ENCODE measurements at places on chromosomes 11 and 22. TPM values are rescaled to one million over a fixed set of nuclear protein-coding genes. Genes with fewer than 3 reads are reported as not detected.

ANGPTL5 gene
- 0.45 TPM for total RNA-seq

DNA sequence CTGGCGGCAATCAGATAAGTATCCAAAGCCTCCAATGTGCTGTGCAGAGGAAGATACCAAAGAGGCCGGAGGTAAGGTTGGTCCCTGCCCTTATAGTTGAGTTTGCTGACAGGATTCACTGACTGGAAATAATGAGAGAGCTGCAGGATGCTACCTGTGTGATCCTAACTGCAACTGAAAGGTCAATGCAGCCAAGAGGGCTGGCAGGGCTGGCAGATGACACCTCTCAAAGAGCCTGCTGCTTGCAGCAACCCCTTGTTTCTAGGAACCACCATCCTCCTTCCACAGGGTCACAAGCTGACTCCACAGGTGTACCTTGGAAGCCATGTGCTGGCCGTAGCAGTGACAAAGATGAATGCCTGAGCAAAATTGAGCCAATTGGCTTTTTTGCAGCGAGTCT is 348.1 kb downstream of the DDX10 start:
- DNase-seq: peak; percentile 13

- DNase-seq: no peak
These were observed 83.4 kb downstream of the FBLN1 start for GRCh38 chr22:45585946-45586540.

DNA sequence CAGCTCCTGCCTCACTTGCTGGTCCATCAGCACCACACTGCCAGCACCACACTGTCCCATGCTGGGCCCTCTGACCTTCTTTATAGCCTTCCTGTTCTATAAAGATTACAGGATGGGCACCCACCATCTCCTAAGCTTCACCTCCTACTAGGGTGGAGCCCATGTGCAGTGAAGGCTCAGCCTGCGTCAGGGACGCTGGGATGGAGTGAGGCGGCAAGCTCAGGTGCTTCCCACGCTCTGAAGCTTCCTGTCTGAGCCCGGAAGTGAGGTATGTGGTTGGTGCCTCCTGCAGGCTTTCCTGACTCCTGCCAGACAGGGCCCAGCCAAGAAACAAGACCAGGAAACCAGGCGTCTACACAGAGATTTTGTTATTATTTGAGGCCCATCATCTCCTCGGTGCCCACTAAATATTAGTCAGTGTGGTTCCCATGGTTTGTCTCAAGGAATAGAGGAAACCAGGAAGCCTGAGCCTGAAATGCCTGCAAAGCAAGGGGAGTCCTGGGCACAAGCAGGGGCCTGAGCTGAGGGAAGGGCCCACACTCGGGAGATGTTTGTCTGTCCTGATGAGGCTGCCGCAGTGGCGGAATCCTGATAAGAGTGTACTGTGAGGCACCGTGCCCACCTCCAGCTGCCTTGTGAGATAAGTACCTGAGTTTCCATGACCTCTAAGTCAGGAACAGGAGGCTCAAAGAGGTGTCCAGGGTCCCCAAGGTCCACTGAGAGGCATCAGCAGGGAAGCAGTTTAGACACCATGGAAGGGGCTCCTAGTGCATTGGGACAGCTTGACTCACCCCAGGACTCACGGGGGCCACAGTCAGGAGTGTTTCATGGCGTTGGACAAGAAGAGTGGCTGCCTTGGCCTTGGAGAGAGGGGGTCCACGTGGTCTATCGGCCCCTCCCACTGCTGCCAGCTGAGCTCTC is 22.0 kb downstream of the RSPH14 start:
- no peak for DNase-seq

DNA sequence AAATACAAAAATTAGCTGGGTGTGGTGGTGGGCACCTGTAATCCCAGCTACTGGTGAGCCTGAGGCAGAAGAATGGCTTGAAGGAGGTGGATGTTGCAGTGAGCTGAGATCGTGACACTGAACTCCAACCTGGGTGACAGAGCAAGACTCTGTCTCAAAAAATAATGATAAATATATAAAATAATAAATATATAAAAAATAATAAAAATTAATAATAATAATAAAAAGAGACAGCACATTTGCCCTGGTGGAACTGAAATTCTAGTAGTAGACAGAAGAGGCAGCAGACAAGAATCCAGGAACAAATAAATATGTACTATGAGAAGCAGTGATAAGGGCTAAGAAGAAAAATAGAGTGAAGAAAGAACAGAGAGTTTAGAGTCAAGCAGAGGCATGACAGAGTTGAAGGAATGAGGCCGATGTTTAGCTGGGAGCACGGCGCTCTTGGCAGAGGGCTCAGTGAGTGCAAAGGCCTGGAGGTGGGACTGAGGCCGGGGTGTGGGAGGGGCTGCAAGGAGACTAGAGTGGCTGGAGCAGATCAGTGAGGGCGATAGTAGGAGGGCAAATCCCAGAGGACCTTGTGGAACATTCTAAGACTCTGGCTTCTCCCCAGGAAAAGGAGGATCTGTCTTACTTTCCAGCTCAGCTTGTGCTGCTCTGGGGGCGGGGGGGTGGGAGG is 410.3 kb downstream of the MN1 start:
- DNase-seq: no peak

- DNase-seq: no peak
These were observed 32.2 kb downstream of the C22orf31 start for GRCh38 chr22:29029202-29030000.

DNA sequence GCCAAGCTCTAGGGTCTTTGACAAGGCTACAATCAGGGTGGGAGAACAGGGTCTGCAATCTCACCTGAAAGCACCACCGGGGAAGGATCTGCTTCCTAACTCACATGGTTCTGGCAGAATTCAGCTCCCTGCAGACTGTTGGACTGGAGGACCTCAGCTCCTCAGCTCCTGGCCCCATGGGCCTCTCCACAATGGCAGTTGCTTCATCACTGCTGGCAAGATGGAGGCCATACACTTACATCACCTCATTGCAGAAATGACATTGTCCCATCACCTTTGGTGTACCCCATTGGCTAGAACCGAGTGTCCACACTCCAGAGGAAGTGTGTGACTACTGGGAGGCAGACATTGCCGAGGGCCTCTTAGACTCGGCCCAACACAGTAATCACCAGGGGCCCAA is 20.9 kb upstream of the MPPED1 start:
- DNase-seq: no peak

- DNase-seq: no peak
These were observed 6.7 kb downstream of the OR5AN1 start for GRCh38 chr11:59365232-59366018.

TIGD3 gene
- total RNA-seq: 2.5 TPM

DNA sequence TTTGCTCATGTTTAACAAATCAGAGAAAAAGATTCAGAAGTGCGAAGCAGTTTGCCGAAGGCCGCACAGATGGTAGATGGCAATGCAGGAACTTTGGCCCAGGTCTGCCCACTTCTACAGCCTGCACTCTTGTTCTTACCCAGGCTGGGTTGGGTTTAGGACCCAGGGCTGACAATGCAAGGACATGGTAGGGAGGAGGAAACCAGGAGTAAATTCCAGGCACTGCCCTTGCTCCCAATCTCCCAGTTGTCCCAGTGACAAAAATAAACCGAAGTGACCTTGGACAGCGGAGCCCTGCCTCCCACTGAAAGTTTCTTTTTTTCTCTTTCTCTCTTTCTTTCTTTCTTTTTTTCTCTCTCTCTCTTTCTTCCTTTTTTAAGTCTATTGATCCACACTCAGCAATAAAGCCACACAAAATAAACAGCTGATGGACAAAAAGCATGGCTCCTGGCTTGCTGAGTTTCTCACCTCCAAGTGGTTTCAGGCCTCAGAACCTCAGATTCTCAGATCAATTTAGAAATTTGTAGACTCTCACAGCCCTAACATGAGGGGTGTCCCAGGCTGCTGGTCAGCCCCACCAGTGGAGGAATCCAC is 33.5 kb upstream of the FCHSD2 start:
- no peak for DNase-seq

DNA sequence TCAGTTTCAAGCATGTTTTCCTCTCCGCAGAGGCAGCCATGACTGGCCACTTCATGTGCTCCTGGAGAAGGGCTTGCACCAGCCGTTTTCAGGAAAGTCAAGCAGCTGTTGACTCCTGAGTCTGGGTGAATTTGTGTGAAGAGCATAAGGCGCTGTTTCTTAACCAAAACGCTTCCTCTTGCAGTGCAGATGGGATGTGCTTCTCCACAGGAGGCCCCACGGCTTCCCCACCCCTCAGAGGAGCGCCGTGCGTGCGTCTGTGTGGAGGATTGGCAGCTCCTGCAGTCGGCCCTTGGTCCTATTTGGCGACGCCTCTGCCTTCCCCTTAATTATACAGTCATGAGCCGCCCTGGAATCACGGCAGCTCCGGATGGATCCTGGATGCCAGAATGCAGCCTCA is 54.1 kb upstream of the B3GAT1 start:
- DNase-seq: no peak

DNA sequence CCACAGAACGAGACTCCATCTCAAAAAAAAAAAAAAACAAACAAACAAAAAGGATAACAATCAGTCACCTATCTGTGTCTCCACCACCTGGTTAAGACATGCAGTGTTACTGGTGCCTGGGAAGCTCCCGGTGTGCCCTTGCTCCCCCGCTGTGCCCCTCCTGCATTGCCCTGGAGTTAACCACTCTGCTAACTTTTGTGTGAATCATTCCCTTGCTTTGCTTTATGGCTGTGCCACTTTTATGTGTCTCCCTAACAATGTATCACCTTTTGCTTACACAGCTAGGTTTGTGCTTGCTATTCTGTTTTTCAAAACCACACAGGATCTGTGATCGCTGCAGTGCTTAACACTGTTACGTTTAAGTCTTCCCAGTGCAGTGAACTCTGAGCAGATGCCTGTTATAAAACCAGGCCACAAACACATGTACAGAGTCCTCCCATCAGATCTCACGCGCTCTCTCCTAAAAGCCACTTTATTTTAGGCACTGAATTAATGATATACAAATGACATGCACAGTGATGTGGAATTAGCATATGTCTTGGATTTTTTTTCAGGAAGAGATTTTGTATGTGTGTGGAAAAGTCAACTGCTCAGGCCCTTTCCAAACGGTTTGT is 69.9 kb downstream of the BUD13 start:
- DNase-seq: no peak

- no peak for DNase-seq
These were observed 1.9 kb downstream of the USP47 start for GRCh38 chr11:11843642-11844041.

VWCE gene
- total RNA-seq: 3.3 TPM

SELENOM gene
- 11.1 TPM for total RNA-seq

ASRGL1 gene
- 30.6 TPM for total RNA-seq

DNA sequence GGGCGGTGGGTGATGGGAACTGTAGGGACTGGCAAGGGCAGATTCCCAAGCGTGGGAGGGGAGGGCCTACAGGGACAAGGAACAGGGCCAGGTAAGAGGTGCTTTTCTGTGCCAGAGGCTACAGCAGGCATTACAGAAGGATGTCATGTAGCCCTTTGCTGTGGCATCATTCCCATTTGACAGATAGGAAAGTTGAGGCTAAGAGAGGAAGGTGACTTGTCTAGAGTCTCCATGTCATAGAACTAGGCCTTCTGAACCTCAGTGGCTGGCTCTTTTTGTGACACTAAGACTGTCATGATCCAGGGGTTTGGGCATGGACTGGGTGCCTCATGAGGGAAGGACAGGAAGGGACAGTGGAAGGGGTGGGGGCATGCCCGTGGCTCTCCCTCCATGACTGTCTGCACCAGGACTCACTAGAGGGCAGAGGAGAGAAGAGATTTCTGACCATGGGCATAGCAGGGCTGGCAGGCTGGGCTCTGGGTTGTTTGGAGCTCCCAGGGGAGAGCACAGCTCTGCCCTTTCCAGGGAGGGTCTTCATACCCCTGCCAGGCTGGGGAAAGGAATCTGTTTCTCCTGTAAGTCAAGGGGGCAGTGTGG is 3.2 kb downstream of the MMP11 start:
- no peak for DNase-seq

- DNase-seq: no peak
These were observed 62.3 kb downstream of the PRR5L start for GRCh38 chr11:36358436-36358835.

P4HA3 gene
- 0.45 TPM for total RNA-seq

GRCh38 chr11:82750643-82751139 is 17.0 kb upstream of the FAM181B start:
- no peak for DNase-seq

SLC22A8 gene
- total RNA-seq: 0.18 TPM

- no peak for DNase-seq
These were observed 2.0 kb downstream of the TENM4 start for GRCh38 chr11:79438631-79439409.

- peak; percentile 56 for DNase-seq
These were observed 1.8 kb downstream of the ADSL start for GRCh38 chr22:40348025-40348658.

NLRP14 gene
- total RNA-seq: 1.6 TPM

DNA sequence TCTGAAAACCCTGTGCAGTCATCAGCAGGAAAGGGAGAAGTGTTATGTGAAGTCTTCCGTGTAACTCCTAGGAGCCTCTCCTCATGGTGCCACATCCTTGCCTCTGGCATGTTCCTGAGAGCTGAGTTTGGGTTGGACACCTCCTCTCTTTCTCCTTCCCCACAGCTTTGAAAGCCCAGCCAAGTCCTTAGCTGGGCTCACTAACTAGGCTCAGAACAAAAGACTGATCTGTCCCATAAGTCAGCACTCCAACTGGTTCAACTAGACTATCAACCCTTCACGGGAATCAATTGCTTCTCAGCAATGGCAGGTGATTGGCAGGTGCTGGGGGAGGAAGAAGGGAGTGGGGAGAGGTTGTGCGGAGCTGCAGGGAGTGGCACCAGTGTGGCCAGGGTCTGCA is 509.9 kb upstream of the B3GAT1 start:
- no peak for DNase-seq

- peak; percentile 88 for DNase-seq
These were observed 434 bp downstream of the BANF1 start for GRCh38 chr11:66002648-66003225.

DNA sequence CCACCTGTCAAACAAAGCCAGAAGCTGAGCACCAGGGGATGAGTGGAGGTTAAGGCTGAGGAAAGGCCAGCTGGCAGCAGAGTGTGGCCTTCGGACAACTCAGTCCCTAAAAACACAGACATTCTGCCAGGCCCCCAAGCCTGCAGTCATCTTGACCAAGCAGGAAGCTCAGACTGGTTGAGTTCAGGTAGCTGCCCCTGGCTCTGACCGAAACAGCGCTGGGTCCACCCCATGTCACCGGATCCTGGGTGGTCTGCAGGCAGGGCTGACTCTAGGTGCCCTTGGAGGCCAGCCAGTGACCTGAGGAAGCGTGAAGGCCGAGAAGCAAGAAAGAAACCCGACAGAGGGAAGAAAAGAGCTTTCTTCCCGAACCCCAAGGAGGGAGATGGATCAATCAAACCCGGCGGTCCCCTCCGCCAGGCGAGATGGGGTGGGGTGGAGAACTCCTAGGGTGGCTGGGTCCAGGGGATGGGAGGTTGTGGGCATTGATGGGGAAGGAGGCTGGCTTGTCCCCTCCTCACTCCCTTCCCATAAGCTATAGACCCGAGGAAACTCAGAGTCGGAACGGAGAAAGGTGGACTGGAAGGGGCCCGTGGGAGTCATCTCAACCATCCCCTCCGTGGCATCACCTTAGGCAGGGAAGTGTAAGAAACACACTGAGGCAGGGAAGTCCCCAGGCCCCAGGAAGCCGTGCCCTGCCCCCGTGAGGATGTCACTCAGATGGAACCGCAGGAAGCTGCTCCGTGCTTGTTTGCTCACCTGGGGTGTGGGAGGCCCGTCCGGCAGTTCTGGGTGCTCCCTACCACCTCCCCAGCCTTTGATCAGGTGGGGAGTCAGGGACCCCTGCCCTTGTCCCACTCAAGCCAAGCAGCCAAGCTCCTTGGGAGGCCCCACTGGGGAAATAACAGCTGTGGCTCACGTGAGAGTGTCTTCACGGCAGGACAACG is 11.7 kb downstream of the CXCR5 start:
- DNase-seq: no peak
